ENCODE measurements at places on chromosomes 1 and 21. TPM values are rescaled to one million over a fixed set of nuclear protein-coding genes. Genes with fewer than 3 reads are reported as not detected.

Gene OPRD1
- total RNA-seq = not detected

Gene PDE9A
- 13.2 TPM for total RNA-seq

Gene BMP8B
- total RNA-seq = 0.06 TPM

Gene KIF17
- not detected for total RNA-seq

Gene TNFRSF8
- not detected for total RNA-seq

Gene OR2L13
- total RNA-seq = not detected

Gene SLAMF9
- not detected for total RNA-seq

Gene TTC34
- 1.3 TPM for total RNA-seq

Gene NCSTN
- 54.9 TPM for total RNA-seq

Gene RNU1-2
- total RNA-seq = 4,982 TPM

All from CD4-positive, alpha-beta T cell (primary cell).